Left cardiac atrium (tissue), 4 donors: ENCODE measurements at places on chromosomes 13 and 19. TPM values are rescaled to one million over a fixed set of nuclear protein-coding genes. Genes with fewer than 3 reads are reported as not detected.

DNA sequence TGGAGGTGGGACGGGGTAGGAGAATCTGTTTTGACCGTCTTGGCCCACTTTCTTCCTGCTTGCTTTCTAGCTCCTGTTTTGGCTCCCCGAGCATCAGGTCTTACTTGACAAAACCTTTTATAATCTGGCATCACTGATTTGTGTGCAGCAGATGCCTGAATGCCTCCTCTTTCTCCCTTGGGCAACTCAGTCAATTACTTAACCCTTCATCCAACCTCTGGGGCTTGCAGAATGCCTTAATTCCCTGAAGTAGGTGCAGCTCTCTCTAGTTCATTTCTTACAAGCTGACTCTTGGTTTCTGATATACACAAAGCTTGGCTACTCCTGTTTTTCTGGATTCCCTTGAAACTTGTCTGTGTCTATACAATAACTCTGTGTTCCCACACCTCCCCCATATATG is 5.7 kb upstream of the NUP58 start:
- DNase-seq, result no peak

DNA sequence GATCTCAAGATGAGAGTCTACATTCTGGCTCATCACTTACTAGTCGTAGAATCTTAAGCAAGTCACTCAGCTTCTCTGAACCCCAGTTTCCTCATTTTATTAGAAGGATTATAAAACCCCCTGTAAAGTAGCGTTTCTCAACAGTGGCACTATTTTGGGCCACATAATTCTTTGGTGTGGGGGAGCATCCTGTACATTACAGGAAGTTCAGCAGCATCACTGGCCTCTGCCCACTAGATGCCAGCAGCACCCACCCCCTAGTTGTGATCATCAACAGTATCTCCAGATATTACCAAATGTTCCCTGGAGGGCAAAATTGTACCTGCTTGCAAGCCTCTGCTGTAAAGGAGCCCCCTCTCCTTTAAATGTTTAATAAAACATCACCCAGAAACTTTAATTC is 22.6 kb downstream of the STARD13 start:
- no peak for DNase-seq

The KLK4 gene
- total RNA-seq, result not detected

DNA sequence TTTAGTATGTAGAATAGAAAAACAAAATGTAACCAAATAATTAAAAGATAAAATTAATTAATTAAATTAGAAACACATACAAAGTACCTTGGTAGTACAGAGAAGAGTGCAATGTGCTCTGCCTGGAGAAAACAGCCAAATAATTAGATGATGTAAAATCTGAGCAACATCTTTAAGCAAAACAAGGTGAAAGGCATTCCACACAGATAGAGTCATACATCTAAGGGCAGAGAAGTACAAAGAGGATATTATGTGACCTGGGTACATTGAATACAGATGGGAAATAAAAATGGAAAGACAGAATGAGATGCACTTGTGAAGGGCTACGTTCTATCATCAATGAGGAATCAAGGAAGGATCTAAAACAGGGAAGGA is 25.2 kb upstream of the FNDC3A start:
- no peak for DNase-seq

GRCh38 chr19:33377586-33378475 is 4.3 kb downstream of the CEBPG start:
- DNase-seq, result no peak

GRCh38 chr13:112331675-112332074 is 44.5 kb upstream of the SPACA7 start:
- DNase-seq, result no peak

The ZNF880 gene
- total RNA-seq, result 17.2 TPM

The SMIM17 gene
- 0.39 TPM for total RNA-seq

The SLC8A2 gene
- total RNA-seq, result 0.15 TPM

DNA sequence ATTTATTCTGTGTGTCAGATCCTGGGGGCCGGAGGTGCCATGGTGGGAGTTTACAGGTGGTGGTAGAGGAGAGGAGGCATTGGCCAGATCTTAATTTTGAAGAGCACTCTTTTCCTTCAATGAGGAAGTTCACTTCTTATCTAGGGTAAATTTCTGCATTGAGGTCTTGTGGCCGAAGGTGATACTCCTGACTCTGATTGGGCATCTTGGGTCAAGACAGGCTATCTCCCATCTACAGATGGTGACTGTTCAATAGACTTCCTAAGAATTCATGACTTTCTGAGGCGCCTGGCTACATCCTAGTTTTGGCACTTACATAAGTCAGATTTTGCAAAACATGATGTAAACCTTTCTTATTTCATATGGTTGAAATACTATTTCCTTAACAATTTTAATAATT is 135.2 kb downstream of the SUCLA2 start:
- DNase-seq, result no peak

DNA sequence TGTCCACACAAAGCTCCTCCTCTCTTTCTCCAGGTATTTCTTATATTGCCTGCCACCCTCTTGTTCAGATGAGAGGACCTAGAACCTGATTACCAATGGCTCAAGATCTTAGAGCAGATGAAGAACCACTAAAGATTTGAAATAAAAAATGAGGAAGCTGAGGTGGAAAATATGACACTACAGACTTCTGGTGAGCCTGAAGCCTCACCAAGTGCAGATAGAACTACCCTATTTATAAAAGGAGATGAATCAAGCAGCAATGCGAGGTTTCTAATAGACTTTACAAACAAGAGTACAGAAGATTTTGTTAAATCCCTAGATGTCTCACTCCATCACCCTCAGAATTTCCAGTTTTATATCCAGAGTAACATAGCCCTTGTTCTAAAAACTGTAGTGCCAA is 345.8 kb downstream of the TBC1D4 start:
- no peak for DNase-seq

- no peak for DNase-seq
Observed at GRCh38 chr13:109448629-109449028, 337.8 kb downstream of the IRS2 start.

The GYS1 gene
- 66.4 TPM for total RNA-seq

DNA sequence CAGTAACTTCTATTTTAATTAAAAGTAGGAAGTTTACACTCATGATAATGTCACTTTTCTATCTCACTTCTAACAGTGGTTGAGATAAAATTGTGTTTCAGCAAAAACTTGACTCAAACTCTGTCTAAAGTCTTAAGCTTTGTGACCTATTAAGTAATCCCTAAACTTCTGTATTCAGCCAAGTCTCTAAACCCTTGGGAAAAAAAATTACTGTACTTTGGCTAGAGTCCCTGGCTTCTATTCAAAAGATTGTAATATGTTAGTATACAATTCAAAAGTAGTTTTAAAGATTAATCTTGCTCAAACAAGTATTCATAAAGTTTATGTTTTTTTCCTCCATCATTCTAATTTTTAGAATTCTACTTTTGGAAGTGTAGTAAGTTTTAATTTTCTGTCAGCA is 1248.8 kb downstream of the UQCRFS1 start:
- DNase-seq, result no peak

DNA sequence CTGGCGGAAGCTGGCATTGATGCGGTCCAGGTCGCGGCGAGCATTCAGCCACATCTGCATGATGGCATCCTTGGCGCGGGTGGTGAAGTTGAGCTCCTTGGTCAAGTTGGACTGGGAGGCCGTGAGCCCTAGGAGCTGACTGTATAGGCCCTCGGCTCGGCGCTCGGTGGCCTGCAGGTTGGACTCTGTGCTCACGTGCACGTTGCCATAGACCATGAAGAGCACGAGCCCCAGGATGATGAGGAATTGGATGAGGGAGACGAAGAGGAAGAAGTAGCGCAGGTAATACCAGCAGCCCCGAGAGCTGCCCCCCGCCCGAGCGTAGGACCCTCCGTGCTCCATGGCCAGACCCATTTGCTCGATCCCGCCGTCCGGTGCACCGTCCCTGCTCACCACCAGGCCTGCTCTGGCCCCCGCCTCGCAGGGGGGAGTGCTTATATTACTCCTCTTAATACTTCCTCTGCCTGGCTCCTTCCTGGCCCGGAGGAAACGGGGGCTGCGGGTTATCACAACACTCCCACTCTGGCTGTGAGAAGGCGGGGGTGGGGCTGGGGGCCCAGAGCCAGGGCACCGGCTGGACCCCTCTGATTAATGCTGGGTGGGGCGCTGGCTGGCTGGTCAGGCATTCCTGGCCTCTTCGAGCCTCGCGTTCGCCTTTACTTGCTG is at the start of gene PLVAP:
TSS of gene PLVAP (minus strand) at position 408 of the 666 bp plus-strand sequence. CDS start at position 354, 54 bp downstream.
- DNase-seq, result peak; percentile 86

The ODAD3 gene
- 0.68 TPM for total RNA-seq

The ZNF428 gene
- total RNA-seq, result 38.7 TPM

GRCh38 chr13:33244210-33244906 is 41.2 kb downstream of the STARD13 start:
- DNase-seq, result no peak

The ZNF490 gene
- total RNA-seq, result 4.1 TPM

The ZNF491 gene
- 1.6 TPM for total RNA-seq

GRCh38 chr19:6803036-6803404 is 30.5 kb downstream of the VAV1 start:
- DNase-seq, result no peak

DNA sequence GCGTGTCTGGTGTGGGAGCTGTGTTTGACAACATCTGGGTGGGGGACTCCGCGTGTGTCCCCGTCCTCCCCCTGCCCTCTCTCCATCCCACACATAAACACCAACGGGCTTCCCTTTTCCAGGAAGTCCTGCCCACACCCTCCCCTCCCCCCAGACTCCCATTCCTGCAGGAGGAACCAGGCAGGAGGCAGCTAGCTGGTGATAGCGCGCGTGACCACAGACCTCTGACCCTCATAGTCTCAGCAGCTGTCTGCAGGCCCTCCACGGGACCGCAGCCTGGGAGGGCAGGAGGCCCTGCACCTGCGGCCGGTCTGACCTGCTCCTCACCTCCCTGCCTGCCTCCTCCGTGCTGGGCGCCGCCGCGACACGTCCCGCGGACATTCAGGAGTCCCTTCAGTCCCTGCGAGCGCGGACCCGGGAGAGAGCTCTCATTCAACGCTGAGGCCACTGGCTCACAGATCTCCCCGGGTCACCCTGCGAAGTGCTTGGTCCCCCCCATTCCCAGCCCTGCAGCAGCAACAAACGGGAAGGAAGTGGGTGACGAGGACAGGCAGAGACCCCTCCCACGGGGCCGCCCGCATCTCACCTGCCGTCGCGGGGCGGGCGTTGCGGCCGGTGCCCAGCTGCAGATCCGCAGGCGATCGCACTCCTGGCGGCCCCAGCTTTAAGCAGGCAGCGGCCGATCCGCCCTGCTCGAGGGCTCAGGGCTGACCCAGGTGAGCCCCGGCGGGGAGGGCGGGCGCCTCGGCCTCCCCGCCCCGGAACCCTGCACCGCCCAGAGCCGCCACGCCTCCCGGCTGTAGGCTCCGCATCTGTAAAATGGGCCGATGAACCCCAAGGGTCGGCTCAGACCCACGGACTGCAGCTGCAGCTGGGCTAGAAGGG is 1.1 kb upstream of the ACP5 start:
- DNase-seq, result peak; percentile 59

DNA sequence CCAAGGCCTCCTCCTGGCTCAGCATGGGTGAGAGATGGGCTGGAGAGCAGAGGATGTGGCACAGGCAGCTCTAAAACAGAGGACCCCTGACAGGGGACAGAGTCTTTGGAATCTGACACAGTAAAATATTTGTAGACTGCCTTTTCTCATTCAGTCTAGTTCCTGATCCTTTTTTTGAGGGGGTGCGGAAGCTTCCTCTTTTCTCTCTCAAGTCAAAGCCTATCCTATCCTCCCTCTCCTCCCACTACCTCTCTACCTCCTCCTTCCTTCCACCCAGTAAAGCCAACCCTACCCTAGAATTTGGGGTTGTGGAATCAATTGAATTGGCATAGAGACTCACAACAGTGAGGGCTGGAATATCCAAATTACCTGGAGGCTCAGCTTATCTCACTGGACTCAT is 82.0 kb downstream of the TEX26 start:
- no peak for DNase-seq

GRCh38 chr13:66926851-66927524 is 303.1 kb downstream of the PCDH9 start:
- DNase-seq, result no peak

DNA sequence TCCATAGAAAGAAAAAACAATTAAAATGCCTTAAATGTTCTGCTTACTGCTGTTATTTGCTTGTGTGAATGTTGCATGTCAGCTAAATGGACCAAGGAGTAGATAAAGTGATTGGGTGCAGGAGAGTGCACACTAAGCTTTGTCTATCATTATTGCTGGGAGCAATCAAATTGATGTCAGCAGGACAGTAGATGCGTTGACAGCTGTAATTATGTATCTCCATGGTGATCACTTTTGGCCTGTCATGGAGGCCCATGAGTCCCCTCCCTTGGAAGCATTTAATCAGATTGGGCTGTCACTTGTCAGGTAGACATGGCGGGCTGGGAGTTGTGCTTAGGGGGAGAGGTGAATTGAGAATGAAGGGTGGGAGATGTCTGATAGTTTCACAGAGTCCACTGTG is 215.3 kb downstream of the PCCA start:
- no peak for DNase-seq

GRCh38 chr19:2249880-2250765 is 1.0 kb downstream of the AMH start:
- peak; percentile 40 for DNase-seq

The FUT2 gene
- not detected for total RNA-seq

The ZNF555 gene
- total RNA-seq, result 10.7 TPM
